ENCODE measurements at places on chromosomes 7 and 10.

GRCh38 chr10:47247148-47248059 lies 52.6 kb upstream of the GDF10 start:
- DNase-seq: no peak

- DNase-seq: no peak
Observed at GRCh38 chr10:22683140-22683389, 31.3 kb downstream of the PIP4K2A start.

GRCh38 chr7:43647339-43647672 lies 64.4 kb downstream of the STK17A start:
- no peak for DNase-seq

DNA sequence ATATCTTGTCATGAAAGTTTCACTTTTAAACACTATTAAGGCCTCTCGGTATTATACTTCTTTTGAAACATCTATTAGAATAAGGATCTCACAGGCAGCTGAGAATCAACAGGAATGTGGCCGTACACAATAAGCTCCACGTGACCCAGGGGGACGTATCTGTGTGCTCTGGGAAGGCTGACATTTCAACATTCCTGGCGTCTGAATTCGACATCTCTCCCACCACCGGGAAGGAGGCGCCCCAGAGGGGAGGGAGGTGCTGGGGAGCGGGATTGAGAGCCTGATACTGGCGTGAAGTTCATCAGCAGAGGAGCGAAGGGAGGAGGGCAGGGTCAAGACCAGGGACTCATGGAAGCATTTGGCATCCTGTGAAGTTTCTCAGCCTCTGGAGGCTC lies 401.3 kb downstream of the DNAJB6 start:
- no peak for DNase-seq

DNA sequence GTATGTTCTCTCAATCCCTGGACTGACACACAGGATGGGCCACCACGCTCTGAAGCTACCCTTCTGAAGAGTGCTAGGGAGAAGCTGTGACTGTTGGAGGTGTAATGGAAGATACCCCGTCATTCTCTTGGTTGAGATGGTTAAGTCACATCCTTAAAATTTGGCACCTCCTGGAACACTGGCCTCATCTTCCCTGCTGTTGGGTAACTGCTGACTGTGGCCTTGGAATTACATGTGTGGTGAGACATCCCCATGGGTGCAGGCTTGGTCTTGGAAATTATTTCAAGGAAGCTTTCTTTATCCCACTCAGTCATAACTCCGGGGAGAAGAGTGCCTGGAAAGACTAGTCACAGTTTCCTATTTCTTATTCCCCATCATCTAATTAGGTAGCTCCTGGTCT lies 62.0 kb downstream of the LRMDA start:
- no peak for DNase-seq

GRCh38 chr7:112886208-112886607 lies 96.0 kb upstream of the TMEM168 start:
- no peak for DNase-seq

DNA sequence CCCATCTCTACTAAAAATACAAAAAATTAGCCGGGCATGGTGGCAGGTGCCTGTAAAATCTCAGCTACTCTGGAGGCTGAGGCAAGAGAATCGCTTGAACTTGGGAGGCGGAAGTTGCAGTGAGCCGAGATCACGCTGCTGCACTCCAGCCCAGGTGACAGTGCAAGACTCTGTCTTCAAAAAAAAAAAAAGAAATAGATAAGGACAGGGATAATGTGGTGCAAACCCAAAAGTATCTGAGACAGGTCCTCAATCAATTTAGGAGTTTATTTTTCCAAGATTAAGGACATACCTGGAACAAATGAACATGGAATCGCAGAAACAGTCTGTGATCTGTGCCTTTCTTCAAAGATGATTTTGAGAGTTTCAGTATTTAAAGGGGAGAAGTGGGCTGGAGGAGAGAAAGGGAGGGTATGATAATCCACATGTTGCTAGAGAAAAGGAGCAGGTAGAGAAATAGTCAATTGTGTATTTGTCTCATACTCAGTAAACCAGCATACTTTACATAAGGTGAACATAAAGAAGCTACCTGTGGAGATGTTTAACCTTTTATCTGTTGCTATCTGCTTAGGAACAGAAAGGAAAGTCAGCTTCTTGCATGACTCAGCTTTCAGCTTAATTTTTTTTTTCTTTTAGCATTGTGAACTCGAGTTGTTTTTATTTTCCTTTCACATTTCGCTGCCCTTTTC lies 4.9 kb upstream of the MTPN start:
- no peak for DNase-seq

DNA sequence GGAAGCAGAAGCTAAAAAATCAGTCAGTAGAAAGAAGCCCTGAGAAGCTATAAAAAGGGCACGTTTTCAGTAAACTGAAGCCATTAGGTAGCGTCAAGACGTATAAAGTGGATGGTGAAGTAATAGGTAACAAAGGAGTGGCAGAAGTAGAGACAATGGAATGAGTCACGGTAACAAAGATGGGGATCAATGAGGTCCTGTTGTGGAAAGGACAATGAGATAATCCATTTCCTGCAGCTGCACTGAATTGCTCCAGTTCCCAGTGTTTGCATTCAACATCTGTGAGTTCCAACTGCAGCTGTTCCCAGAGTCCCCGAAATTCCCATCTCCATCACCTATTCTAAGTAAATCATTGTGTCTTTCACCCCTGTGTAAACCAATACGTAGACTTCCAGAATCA lies 4.8 kb upstream of the HYCC1 start:
- DNase-seq: no peak

- no peak for DNase-seq
Observed at GRCh38 chr7:35781767-35782515, 18.9 kb upstream of the SEPTIN7 start.

- DNase-seq: no peak
Observed at GRCh38 chr7:8434290-8435002, 1.0 kb downstream of the NXPH1 start.

- DNase-seq: no peak
Observed at GRCh38 chr10:61409157-61409556, 44.0 kb downstream of the TMEM26 start.

DNA sequence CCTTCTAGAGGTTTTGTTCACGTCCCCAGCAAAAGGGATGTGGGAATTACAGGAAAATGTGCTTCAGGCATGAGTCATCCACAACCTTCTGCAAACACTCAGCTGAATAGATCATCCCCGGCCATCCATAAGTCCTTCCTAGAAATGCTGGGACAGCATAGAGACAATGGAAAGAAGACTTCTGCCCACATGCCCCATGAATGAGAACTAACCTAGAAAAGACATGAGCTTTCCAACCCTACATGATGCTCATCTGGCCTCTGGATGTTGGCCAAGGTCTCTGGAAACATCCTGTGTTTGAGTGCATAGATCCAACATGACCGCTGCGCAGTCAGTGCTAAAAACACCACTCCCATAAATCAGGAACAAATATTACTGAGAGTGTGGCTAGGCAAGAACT lies 277.5 kb downstream of the PLXNA4 start:
- no peak for DNase-seq

DNA sequence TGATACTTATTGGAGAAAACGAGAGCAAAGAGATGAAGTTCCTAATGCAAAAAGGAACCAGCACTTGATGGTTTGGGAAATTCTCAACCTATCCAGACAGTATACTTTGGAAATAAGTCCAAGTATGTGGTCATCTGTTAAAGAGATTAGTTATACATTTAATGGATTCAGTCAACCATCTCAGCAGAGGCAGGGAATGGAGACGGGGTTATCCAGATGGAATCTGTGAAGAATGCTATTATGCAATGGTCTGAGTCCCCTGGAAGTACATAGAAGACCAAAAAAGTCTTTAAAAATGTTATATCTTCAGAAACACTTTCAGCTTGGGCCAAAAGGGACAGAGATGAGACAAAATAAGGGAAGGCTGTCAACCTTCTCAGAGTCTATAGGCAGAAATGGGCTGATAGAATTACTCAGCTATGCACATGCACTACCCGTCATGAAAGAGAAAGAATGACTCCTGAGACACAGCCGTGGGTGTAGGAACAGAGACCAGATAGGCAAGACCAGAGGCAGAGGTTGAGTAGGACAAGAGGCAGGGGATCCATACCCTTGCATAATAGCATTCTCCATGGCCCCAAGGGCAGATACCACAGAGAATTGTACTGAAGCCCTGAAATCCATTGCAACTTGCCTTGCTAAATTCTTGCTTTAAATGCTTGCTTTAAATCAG lies 738.8 kb upstream of the POT1 start:
- no peak for DNase-seq

GRCh38 chr10:124107072-124107471 lies 13.7 kb upstream of the CHST15 start:
- DNase-seq: no peak

DNA sequence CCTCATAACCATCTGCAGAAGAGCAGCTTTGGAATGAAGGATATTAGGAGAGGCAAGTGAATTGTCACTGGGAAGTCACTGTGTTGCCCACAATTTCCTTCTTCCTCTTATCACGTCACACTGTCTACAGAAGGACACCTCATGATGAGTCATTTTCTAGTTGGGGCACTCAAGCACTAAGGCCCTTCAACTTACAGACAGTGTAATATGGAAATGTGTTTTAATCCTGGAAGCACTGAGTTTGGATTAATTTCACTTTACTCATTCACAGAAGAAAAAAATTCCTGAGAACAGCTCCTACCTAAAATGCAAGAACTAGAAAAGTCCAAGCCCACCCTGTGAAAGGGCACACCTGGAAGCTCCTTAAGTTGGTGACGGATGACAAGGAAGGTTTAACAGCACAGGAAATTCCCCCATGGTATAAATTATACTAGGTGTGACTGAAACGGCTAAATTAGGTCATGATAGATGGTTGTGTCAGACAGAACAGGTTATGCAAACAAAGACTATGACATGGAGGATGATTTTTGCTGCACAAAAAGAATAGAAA lies 56.6 kb downstream of the PARD3 start:
- DNase-seq: no peak

DNA sequence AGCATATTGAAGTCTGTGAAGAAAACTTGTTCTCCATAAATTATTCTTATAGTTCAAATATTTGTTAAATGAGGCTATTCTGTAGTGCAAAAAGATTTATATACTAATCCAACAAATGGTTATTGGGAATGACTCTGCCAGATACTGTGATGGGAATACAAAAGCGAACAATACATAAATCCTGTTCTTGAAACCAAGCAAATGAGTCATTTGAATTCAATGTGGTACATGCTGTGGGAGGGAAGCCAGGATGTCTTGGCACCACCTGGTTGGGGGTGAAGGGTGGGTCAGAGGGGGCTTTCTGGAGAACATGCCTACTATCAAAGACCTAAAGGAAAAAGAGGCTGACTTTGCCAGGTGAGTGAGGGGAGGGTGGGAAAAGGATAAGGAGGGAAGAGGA lies 594.2 kb downstream of the CALN1 start:
- DNase-seq: no peak

GRCh38 chr10:75542084-75542483 lies 110.7 kb downstream of the LRMDA start:
- DNase-seq: no peak

- DNase-seq: no peak
Observed at GRCh38 chr10:27190508-27190907, 35.4 kb downstream of the MASTL start.

GRCh38 chr7:27128034-27128433 lies 2.5 kb downstream of the HOXA4 start:
- DNase-seq: no peak

DNA sequence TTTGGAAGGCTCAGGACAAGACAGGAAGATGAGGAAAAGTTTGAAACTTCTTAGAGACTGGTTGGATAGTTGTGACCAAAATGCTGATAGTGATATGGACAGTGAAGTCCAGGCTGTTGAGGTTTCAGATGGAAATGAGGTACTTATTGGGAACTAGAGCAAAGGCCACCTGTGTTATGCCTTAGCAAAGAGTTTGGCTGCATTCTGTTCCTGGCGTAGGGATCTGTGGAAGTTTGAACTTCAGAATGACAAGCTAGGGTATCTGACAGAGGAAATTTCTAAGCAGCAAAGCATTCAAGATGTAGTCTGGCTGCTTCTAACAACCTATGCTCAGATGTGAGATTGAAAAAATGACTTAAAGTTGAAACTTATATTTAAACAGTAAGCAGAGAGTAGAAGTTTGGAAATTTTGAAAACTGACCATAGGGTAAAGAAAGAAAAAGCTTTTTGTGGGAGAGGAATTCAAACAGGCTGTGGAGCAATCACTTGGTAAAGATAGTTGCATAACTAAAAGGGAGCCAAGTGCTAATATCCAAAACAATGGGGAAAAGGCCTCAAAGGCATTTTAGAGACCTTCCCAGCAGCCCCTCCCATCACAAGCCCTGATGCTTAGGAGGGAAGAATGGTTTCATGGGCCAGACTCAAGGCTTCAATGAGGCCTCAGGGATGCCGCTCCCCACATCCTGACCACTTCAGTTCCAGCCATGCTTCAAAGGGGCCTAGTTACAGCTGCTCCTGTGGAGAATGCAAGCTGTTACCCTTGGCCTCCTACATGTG lies 415.1 kb downstream of the INHBA start:
- DNase-seq: no peak

DNA sequence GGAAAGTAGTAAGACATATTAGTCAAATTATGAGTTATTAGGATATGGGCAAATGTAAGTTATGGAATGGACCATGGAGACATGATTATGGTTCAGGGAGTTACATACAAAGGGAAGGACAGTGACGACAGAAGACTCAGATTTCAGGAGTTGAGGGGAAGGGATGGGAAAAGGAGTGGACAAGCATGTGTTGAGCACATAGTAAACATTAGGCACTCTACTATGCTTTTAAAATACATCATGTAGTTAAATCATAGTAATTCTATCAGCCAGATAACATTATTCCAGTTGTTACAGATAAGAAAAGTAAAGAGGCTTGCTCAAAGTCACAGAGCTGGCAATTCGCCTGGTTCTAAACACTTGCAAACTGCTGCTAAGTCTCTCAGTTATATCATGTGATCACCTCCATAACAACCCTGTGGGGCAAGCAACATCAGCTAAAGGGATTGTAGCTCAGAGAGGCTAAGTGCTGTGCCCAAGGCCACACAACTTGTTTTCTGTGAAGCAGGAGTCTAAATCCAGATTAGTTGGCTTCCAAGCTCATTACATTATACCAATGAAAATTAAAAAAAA lies 115.2 kb upstream of the MDFIC start:
- DNase-seq: no peak

DNA sequence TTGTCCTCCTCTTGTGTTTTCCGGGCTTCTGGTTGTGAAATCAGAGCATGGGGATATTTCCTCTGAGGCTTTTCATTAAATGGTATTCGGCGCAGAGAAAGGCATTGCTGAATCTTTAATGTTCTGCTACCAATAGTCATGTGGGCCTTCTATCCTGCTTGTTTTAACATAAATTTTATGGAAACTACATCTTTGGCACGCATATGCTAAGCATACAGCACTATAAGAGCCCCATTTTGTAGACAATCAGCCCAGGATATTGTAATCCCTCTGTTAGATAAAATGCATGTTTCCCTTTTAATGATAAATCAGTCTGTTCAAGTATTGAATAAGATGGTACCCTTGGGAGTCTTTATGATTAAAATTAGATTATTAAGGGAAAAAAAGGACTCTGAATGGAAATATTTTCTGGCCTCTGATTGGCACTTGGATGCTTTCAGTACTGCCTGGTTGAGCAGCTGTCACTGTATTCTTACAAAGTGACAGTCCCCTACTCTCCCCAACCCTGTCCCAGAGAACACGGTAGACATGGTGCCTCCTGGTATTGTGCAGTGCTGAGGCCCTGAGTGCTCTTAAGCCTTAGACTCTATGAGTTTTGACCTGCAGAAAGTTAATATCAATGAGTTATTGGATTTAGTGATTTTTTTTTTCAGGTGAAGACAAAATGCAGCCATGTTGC lies 256.3 kb downstream of the POU6F2 start:
- DNase-seq: no peak

Measured in stimulated activated CD8-positive, alpha-beta memory T cell treated with anti-CD3 and anti-CD28 coated beads, Interleukin-4, amount 100 ng/mL, for 1 hour (primary cell).